ENCODE measurements at places on chromosomes 11 and 22. TPM values are rescaled to one million over a fixed set of nuclear protein-coding genes. Genes with fewer than 3 reads are reported as not detected.

DNA sequence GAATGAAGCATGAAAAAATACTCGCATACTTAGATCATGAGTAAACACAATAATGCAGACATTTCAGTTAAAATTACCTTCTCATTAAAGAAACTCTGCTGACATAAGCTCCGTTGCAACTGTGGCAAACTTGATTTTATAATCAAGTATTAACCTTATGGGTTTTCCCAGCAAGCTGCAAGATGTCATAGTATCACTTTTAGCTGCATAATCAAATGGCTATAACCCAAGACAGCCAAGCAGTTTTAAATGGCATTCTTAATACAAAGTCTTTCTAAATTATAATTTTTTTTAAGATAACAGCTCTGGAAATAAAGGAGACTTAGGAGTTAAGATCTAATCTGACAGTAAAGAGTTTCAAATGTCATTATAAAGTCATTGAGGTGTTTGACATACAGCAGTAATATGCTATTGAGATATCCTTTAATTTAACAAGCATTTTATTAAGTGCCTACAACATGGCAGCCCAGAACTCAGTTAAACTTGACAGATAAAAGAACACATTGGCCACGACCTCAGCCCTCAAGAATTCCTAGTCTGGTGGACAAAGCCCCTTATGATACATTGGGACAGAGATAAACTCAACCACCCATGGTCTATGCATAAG, 163.1 kb upstream of the FAT3 start:
- DNase-seq = no peak
- H3K36me3 ChIP-seq = no peaks in the 10 kb centered on the region
- no peak overlapping the region for H3K4me3 ChIP-seq
- no peaks in the 10 kb centered on the region for H3K27me3 ChIP-seq
- H3K27ac ChIP-seq = no peak overlapping the region

GRCh38 chr11:100445231-100445735, 241.8 kb upstream of the ARHGAP42 start:
- DNase-seq = no peak
- H3K4me3 ChIP-seq = no peak overlapping the region

DNA sequence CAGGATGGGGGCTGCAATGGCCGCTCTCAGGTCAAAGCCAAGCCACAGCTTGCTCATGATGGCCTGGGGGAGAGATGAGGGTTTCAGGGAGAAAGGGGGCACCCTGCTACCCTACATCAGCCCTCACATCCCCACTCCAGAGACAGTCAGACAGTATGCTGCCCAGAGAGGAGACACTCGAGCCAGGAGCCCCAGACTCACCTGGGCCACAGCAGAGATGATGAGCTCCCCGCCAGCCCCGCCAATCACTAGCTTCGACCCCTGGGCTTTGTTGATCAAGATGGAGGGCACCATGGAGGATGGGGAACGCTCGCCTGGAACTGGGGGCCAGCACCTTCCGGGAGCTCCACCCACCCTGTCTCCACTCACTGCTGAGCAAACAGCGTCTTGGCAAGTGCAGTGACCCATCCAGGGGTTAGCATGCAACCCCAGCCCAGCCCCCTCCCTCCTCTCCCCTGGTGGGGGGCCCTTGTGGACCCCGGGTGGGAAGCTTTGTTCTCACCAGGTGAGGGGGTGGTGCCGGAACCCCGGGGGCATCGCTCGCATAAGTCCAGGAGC, 19.8 kb downstream of the GGT5 start:
- DNase-seq = no peak
- no peak overlapping the region for H3K4me3 ChIP-seq
- H3K27me3 ChIP-seq = peaks cover 4% of the 10 kb centered on the region
- H3K27ac ChIP-seq = no peak overlapping the region
- H3K4me1 ChIP-seq = no peaks in the 10 kb centered on the region

- H3K36me3 ChIP-seq = no peaks in the 10 kb centered on the region
- H3K27ac ChIP-seq = no peak overlapping the region
- DNase-seq = no peak
- peaks cover 6% of the 10 kb centered on the region for H3K27me3 ChIP-seq
- peaks cover 16% of the 10 kb centered on the region for H3K4me1 ChIP-seq
These were observed 134.0 kb upstream of the TEAD1 start for GRCh38 chr11:12540075-12540680.

- DNase-seq = no peak
- no peak overlapping the region for H3K27ac ChIP-seq
- H3K27me3 ChIP-seq = peaks cover 4% of the 10 kb centered on the region
- H3K4me3 ChIP-seq = no peak overlapping the region
These were observed 874.4 kb upstream of the TENM4 start for GRCh38 chr11:80315200-80315599.

DNA sequence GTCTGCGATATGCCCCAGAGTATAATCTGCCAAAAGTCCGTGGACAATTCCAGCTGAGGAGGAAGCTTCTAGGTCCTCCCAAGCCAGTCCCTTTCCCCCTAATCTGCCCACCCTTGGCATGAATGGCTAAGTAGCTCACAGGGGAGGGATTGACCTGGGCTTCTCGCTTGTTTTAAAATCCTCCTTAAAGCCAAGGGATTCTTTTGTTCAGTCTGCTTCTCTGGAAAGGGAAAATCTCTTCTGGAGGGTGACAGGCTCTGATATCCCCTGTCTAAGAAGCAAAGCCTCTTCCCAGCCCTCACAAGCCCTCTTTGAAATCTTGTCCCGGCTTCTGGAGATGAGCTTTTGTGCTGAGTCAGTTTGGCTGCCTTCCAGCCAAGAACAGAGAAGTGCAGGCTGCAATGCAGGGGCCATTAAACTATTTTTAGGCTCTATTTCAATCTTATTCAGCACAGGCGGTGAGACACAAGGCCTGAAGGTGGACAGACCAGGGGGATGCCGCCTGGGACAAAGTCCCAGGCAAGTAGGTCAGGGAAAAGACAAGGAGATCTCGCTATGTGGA, 23.9 kb downstream of the NEFH start:
- no peaks in the 10 kb centered on the region for H3K27me3 ChIP-seq
- peaks cover 23% of the 10 kb centered on the region for H3K36me3 ChIP-seq
- no peak overlapping the region for H3K4me3 ChIP-seq
- no peaks in the 10 kb centered on the region for H3K4me1 ChIP-seq

DNA sequence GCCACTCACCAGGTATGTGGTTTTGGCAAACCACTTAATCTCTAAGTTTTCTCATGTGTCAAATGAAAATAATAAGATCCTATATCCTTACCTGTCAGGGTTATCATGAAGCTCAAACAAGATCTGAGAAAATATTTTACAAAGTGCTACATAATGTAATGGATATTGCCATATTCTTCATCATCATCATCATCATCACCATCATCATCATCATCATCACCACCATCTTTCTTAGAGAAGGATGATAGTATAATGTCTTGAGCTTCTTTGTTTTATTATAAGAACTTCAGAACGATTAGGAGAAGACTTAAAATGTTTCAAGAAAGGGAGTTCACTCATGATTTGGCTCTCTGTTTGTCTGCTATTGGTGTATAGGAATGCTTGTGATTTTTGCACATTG, 72.5 kb upstream of the UCP3 start:
- DNase-seq = no peak
- H3K4me1 ChIP-seq = no peaks in the 10 kb centered on the region
- H3K27me3 ChIP-seq = peaks cover 3% of the 10 kb centered on the region
- peaks cover 41% of the 10 kb centered on the region for H3K36me3 ChIP-seq
- H3K4me3 ChIP-seq = no peak overlapping the region
- no peak overlapping the region for H3K27ac ChIP-seq

GRCh38 chr11:57406337-57406904, 16.0 kb upstream of the PRG2 start:
- H3K27ac ChIP-seq = no peak overlapping the region
- peaks cover 2% of the 10 kb centered on the region for H3K27me3 ChIP-seq
- H3K36me3 ChIP-seq = peaks cover 16% of the 10 kb centered on the region

GRCh38 chr22:42684462-42685195, 35.4 kb upstream of the CYB5R3 start:
- peaks cover 10% of the 10 kb centered on the region for H3K4me1 ChIP-seq
- peaks cover 6% of the 10 kb centered on the region for H3K27me3 ChIP-seq

DNA sequence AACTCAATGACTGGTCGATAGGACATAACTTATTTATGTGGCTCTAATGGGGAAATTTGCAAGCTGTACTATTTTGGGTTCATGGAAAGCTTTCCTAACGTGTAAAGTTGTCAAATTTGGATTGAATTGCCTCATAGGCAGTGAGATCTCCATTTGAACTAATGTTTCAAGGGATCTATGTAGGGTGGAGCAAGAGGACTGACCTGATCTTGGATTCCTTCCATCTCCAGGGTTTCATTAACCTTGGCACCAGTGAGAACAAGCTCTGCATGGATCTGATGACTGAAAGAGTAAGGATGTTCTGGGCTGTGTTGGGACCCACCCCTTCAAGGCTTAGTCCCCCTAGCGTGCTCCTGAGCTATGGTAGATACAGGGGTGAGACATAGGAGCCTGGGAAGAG, 2.1 kb downstream of the ACCSL start:
- H3K4me1 ChIP-seq = no peaks in the 10 kb centered on the region
- no peak overlapping the region for H3K4me3 ChIP-seq
- H3K36me3 ChIP-seq = no peaks in the 10 kb centered on the region
- H3K27ac ChIP-seq = no peak overlapping the region
- no peak for DNase-seq
- H3K27me3 ChIP-seq = peaks cover 3% of the 10 kb centered on the region

DNA sequence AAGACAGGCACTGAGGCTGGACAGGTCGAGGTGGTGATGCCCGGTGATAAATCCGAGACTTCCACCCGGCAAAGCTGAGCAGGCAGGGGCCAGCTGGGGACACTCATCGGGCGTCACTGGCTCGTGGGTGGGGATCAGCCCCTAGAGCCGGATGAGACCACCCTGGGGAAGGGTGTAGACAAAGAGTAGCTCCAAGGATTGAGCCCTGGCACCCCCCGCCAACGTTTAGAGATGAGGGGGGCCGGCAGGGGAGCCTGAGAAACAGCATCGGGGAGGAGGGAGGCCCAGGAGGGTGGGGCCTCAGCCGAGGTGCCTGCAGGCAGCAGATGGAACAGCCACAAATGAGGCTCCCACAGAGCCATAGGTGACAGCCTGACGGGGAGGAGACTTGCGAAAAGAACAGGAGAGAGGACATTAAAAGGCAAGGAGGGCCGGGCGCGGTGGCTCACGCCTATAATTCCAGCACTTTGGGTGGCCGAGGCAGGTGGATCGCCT, 27.4 kb upstream of the CBX7 start:
- H3K4me3 ChIP-seq = no peak overlapping the region
- no peak overlapping the region for H3K27ac ChIP-seq
- H3K4me1 ChIP-seq = peaks cover 30% of the 10 kb centered on the region
- peaks cover 11% of the 10 kb centered on the region for H3K27me3 ChIP-seq
- DNase-seq = no peak

- no peaks in the 10 kb centered on the region for H3K4me1 ChIP-seq
- DNase-seq = no peak
- H3K27ac ChIP-seq = no peak overlapping the region
- no peak overlapping the region for H3K4me3 ChIP-seq
These were observed 742.5 kb downstream of the TBC1D22A start for GRCh38 chr22:47504962-47505361.

- no peaks in the 10 kb centered on the region for H3K4me1 ChIP-seq
- no peak overlapping the region for H3K27ac ChIP-seq
- H3K36me3 ChIP-seq = peaks cover 53% of the 10 kb centered on the region
- no peak overlapping the region for H3K4me3 ChIP-seq
These were observed 24.5 kb downstream of the ASCC2 start for GRCh38 chr22:29813563-29813962.

GRCh38 chr11:2533587-2534133, 88.9 kb downstream of the KCNQ1 start:
- peak; percentile 77 for DNase-seq
- H3K27ac ChIP-seq = peak overlapping the region; percentile 96
- H3K36me3 ChIP-seq = peaks cover 7% of the 10 kb centered on the region
- H3K27me3 ChIP-seq = peaks cover 10% of the 10 kb centered on the region
- H3K4me3 ChIP-seq = peak overlapping the region; percentile 42

DNA sequence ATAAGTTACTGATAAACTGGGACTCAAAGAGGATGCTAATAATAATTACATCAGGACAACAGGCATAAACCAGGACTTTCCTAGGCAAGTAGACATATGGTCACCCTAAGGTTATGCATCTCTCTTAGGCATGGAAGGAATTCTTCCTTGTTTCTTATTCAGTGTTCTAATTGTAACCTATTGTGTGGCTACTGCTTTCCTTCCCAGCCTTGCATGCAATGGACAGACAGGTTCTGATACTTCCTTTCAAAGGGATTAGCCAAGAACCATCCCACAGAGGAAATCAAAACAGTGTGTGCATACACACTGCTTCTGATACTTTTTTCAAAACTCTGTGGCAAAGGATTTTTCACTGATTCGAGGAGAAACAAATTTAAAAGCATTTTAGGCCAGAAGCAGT, 48.3 kb downstream of the RRAS2 start:
- H3K36me3 ChIP-seq = no peaks in the 10 kb centered on the region
- H3K27ac ChIP-seq = no peak overlapping the region
- no peak overlapping the region for H3K4me3 ChIP-seq
- H3K27me3 ChIP-seq = peaks cover 1% of the 10 kb centered on the region

GRCh38 chr11:99822846-99823565, 802.3 kb downstream of the CNTN5 start:
- H3K27me3 ChIP-seq = no peaks in the 10 kb centered on the region
- no peak for DNase-seq
- no peaks in the 10 kb centered on the region for H3K4me1 ChIP-seq
- H3K36me3 ChIP-seq = no peaks in the 10 kb centered on the region

- H3K4me3 ChIP-seq = peak overlapping the region; percentile 48
- H3K27ac ChIP-seq = peak overlapping the region; percentile 86
- H3K4me1 ChIP-seq = peaks cover 49% of the 10 kb centered on the region
- peaks cover 55% of the 10 kb centered on the region for H3K36me3 ChIP-seq
These were observed 16.4 kb downstream of the PPM1F start for GRCh38 chr22:21936151-21936775.

- no peak overlapping the region for H3K27ac ChIP-seq
- H3K4me1 ChIP-seq = peaks cover 3% of the 10 kb centered on the region
- no peak overlapping the region for H3K4me3 ChIP-seq
- DNase-seq = no peak
- no peaks in the 10 kb centered on the region for H3K36me3 ChIP-seq
These were observed 48.3 kb upstream of the PICALM start for GRCh38 chr11:86117001-86117711.

CABP4 gene
- not detected for total RNA-seq

OR52A1 gene
- total RNA-seq = 0.03 TPM

IFITM1 gene
- total RNA-seq = 23.4 TPM

CCDC89 gene
- not detected for total RNA-seq

SLC1A2 gene
- 0.41 TPM for total RNA-seq

OR52H1 gene
- 2.1 TPM for total RNA-seq

TUBA8 gene
- 0.46 TPM for total RNA-seq

SEC14L6 gene
- 1.4 TPM for total RNA-seq

ART5 gene
- 9.7 TPM for total RNA-seq

MMP7 gene
- not detected for total RNA-seq

OR56A1 gene
- 0.03 TPM for total RNA-seq
